Foreskin fibroblast (primary cell): ENCODE measurements at places on chromosomes 16 and 17.

GRCh38 chr17:43694081-43694870 is 32.6 kb upstream of the MEOX1 start:
- DNase-seq: peak; percentile 62

- no peak for DNase-seq
Observed at GRCh38 chr17:83005639-83006038, 73.8 kb upstream of the METRNL start.

GRCh38 chr17:35241520-35241919 is 1.4 kb upstream of the SLFN5 start:
- no peak for DNase-seq

DNA sequence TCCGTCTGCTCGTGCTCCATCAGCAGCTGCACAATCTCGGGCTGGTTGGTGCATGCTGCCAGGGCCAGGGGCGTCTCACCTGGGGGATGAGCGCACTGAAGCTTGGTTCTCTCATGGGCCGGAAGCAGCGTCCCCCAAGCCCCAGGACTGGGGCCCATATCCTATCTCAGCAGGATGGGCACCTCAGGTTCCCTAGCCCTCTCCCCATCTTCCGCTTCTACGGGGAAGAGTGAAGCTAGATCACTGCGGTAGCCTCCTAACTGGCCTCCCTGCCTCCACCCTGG is 24.8 kb downstream of the TRPV3 start:
- no peak for DNase-seq

DNA sequence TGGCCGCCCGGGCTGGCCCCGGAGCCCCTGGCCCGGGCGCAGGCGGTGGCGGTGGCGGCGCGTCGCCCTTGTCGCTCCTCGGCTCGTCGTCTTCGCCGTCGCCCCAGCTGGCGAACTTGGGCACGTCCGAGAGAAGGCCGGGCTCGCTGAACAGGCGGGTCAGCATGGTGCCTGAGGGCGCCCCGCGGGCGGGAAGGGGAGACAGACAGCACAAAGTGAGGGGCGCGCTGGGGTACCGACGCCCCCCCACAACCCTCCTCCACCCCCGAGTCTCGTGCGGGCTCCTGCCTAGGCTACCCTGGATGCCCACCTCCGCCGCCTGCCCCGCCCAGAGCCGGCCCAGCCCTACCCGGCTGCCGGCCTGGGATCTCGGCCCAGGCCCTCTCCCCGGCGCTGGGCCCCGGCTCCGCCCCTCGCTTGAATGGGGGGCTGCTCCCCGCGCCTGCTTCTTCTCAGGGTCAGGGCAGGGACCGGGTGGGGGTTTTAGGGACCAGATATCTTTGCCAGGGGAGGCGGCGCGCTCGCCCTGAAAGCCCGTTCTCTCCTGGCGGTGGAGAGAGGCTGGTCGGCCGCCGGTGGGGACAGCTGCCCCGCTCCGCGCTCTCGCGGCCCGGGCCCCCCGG is 1.2 kb downstream of the NEUROD2 start:
- no peak for DNase-seq

- no peak for DNase-seq
Observed at GRCh38 chr16:49015225-49015592, 266.4 kb downstream of the CBLN1 start.

GRCh38 chr16:72815348-72816318 is 232.3 kb downstream of the ZFHX3 start:
- DNase-seq: no peak

- peak; percentile 77 for DNase-seq
Observed at GRCh38 chr17:903691-904481, 75.7 kb downstream of the NXN start.

DNA sequence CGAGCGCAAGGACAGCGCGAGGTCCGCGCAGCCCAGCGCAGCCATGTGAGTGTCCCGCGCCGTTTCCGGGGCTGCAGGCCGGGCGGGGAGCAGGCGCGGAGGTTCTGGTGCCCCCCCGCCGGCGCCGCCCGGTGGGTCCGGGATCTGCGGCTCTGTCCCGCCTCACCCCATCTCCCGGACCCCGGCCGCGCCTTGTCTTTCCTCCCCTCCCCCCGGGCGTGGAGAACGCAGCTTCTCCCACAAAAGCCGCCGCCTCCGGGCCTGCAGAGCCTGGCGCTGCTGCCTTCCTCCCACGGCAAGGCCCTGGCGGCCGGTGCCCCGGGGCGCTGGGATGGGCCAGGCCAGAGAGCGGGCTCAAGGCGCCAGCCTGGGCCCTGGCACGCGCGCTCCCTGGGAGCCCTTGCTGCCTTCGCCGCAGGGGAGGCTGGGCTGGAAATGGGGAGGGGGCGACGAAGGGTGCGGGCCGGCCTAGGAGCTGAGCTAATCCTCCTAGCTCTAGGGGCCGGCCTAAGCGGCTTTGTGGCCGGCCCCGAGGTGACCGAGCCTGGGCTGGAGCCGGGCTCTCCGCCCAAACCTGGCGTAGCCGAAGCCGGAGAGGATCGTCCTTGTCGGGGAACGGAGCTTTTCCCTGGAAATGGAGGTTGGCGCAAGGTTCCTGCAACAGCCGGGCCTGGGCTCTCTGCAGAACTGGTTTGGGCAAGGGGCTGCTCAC is 397 bp downstream of the RIPOR1 start:
- DNase-seq: peak; percentile 74

DNA sequence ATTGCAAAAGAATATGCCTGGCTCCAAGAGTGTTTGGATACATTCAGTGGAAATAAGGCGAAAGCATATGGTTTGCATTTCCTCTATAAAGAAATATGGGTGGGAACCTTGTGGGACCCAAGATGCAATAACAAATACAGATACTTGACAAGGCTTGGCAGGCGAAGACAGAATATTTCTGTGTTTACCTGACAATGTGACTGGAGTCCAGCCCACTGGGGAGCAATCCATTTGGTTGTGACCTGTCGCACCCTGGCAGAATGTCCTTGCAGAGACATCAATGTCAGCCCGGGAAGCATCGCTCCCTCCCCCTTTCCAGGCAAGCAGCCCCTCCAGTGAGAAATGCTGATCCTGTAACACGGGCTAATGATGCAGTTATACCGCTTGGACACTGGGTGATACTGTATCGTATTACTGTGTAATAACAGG is 296.6 kb downstream of the MAF start:
- no peak for DNase-seq

GRCh38 chr17:32116937-32117336 is 25.4 kb upstream of the RHOT1 start:
- no peak for DNase-seq

GRCh38 chr17:73182616-73183310 is 10.1 kb upstream of the COG1 start:
- no peak for DNase-seq

DNA sequence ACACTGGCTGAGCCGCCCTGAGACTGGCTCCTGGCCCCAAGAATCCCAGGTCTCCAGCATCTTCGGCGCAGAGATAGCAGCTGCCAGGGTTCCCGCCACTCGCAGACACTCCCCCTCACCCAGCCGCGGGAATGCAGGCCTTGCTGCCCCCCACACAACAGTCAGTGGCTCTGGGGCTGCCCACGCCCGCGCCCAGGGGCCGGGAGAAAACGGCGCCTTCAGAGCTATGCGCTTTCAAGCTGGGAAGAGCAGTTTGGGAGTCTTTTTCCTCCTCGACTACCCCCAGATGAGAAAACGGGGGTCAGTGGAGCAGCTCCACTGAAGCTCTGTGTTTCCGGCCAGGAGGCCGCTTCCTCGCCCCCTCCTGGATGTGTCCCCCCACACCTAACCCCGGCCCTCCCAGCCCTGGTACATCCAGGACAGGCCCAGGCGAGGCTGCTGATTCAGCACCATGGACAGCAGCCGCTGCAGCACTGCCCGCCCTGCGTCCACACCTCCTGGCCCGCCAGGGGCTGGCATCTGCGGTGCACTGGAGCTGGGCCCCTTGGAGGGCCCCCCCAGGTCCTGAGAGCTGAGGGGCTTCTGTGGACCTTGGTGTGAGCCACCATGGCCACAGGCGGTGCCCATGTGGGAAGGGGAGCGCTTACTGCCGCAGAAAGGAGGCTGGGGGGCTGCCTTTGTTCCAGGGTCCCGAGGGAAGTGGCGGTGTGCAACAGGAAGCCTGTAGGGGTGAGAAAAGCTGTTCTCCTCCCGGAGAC is 35.7 kb downstream of the CACNA1H start:
- peak; percentile 55 for DNase-seq

- DNase-seq: no peak
Observed at GRCh38 chr16:379183-379960, 2.4 kb downstream of the PGAP6 start.
